ENCODE measurements at places on chromosomes 5 and 9.

DNA sequence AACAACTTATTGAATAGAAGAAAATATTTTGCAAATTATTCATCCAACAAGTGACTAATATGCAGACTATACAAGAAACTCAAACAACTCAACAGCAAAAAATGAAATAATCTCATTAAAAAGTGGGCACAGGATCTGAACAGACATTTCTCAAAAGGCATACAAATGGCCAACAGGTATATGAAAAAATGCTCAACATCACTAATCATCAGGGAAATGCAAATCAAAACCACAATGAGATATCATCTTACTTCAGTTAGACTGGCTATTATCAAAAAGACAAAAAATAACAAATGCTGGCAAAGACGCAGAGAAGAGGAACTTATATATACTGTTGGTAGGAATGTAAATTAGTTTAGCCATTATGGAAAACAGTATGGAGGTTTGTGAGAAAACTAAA is 1.8 kb upstream of the AMACR start:
- no peak for DNase-seq

GRCh38 chr5:122054266-122054665 is 23.8 kb downstream of the LOX start:
- DNase-seq = no peak

- DNase-seq = no peak
These were observed 39.9 kb downstream of the CRB2 start for GRCh38 chr9:123395689-123396511.

GRCh38 chr5:86675311-86675710 is 57.6 kb downstream of the COX7C start:
- DNase-seq = no peak

- DNase-seq = no peak
These were observed 15.9 kb downstream of the FBXW5 start for GRCh38 chr9:136928591-136928990.

DNA sequence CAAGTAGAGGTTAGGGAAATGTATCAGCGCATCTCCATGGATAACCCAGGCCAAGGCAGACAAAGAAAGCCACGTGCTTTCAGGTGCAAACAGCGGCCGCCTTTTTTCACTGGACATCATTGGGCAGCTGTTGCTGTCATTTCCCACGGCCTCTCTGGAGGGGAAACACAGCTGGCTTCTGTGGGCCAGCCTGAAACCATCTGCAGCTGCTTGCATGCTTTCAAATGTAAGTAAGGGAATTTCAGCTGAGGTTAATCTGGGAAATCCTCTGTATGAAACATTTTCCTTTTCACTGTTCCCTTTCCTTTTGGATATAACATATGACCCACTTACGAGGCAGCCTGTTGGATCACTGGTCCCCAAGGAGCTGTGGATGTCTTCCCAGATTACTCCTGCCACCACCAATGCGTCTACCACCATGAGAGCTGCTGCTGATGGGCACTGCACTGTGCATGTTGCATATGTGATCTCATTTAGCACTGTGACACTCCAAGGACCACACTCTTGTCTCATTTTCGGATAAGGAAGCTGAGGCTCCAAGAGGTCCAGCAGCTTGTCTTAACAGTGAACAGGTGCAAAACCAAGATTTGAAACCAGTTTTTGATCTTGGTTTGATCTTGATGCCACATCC is 106.3 kb downstream of the C9orf152 start:
- DNase-seq = no peak

DNA sequence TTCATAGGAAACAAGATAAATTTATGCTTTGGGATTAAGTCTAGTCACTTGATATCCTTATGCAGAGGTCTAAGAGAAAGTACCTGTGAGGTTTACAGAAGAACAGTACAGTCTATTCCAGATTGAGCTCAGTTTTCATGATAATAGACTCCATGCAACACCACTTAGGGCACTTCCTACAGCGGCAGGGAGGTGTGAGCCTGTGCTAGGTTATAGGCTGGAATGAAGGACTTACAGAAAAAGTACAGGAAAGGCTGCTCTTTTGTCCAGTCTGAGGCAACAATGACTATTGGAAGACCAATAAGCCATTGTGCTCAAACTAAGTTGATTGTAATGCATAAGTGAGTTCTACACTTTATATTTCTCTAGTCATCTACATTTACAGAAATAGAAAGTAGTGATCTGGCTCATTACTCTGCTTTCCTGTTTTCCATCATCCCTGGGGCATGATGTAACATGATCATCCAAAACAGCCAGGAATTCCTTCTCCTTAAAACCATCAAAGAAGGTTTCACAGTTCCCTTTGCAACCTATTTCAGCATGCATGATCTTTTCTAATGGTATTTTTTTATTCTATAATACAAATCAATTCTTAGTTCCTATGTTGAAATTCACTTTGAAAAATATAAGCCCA is 322.8 kb downstream of the SLF1 start:
- no peak for DNase-seq

- peak; percentile 70 for DNase-seq
These were observed 2.8 kb downstream of the DCAF12 start for GRCh38 chr9:34123682-34124081.

- no peak for DNase-seq
These were observed 454.1 kb upstream of the NUDT12 start for GRCh38 chr5:104016646-104017045.

GRCh38 chr5:14063691-14064090 is 79.5 kb upstream of the TRIO start:
- DNase-seq = no peak

- no peak for DNase-seq
These were observed 207.7 kb downstream of the FRMD3 start for GRCh38 chr9:83330207-83331196.

- no peak for DNase-seq
These were observed 65.3 kb upstream of the MYO10 start for GRCh38 chr5:17001428-17001827.
